ENCODE measurements at places on chromosomes 1 and 21.

DNA sequence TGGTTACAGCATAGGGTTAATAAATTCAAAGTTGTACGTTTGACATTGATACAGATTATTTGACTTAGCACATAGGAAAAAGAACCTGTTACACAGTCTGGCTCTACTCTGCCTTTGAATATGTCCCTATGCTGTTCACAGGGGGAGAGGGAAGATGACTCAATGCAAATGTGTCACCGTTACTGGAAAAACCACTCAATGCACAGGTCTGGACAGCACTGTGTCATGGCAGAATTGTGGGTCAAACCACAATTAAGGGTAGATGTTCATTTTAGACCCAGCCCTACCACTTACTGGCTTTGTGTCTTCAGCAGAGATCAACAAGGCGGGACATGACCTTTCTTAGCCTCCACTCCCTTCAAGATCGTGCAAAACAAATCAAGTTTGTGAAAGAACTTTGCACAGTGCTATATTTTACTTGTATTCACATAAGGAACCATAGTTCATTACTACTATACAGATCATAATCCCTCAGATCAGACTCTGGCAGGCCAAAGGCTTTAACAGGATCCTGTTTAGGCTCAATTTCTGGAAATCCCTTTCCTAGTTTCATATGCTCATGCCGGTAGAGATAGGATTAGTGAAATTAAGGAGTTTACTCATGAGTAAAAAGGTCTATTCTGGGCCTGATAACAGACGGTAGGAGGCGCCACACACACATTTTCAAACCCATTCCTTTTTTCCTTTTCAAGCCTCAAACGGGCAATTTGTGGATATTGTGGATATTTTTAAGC lies 22.1 kb downstream of the EIF2D start:
- DNase-seq, result peak; percentile 49

GRCh38 chr1:240237305-240237721 lies 145.6 kb downstream of the FMN2 start:
- DNase-seq, result peak; percentile 56

DNA sequence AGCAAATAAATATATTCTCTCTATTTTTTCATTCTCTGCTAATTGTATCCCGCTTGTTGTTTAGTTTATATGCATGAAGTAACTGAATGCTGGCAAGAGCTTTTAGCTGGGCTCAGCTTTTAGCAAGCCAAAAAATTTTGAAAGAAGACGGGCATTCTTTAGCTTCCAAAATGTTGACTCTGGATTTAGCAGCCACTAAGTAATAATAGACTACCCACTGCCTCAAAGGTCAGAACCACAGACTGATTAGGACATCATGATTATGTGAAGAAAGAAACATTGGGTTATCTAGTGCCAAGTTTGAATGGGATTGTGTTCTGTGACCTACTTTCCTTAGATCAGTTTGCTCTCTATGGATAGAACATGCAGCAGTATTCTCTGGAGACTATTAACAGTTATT lies 80.3 kb upstream of the DPH5 start:
- peak; percentile 60 for DNase-seq

DNA sequence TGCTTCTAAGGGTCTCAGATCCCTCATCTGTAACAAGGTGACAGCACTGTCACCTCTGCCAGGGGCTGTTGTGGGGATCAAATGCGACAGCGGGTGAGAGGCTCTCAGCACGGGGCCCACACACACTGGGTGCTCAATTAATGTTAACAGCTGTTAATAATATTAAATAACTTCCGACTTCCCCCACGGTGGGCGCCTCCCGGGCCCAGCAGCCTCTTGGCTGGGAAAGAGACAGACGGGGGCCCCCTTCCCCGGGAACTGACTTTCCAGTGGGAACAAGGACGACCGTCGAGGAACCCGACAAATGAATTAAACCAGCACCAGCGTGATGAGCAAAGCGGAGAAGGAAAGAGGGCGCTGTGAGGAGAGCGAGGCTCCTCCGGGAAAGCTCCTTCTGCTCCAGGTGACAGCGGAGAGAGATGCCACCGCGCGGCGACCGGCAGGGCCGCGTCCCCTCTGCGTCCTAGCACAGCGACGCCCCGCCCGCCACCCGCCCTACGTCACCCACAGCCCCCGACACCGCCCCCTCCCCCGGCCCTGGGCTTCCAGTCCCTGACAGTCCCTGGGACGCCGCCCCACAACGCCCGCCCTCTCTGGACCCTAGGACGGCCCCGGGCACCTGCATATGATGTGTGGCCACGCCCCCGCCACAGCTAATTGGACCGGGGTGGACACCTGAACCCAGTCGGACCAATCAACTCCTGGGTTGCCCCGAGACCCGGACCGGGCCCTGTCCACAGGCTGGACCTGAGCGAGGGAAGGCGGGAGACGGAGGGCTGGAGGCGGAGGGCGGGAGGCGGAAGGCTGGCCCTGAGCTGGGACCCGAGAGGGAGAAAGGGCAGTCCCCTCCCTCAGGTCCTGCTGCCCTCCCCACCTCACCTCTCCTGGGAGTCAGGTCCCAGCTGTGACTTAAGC lies 38.2 kb downstream of the MATN1 start:
- DNase-seq, result no peak

- DNase-seq, result peak; percentile 39
These were observed 5.3 kb upstream of the CDCP2 start for GRCh38 chr1:54158071-54158470.

GRCh38 chr1:87200875-87201638 lies 127.6 kb upstream of the LMO4 start:
- no peak for DNase-seq

- DNase-seq, result no peak
These were observed 278.8 kb downstream of the AMY1C start for GRCh38 chr1:104028416-104029035.

DNA sequence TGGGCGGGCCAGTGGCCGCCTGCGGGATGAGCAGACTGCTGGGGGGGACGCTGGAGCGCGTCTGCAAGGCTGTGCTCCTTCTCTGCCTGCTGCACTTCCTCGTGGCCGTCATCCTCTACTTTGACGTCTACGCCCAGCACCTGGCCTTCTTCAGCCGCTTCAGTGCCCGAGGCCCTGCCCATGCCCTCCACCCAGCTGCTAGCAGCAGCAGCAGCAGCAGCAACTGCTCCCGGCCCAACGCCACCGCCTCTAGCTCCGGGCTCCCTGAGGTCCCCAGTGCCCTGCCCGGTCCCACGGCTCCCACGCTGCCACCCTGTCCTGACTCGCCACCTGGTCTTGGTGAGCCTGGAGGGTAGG lies 2.1 kb downstream of the B4GALT2 start:
- no peak for DNase-seq

DNA sequence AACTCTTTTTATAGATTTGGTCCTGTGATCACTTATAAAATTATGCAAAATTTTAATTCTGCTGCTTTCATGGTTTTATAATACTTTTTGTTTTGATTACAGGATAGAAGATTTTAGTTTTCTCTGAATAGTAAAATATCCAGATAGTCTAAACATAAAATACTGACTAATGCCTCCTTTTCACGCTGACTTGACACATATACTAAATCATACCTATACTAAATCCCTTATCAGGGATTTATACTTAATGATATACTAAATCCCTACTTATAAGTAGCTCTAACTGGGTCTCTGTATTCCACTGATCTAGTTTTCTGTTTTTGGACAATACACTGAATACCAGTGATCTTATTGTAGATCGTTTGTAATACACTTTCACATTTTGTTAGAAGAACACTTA lies 128.0 kb downstream of the USP25 start:
- DNase-seq, result no peak

- no peak for DNase-seq
These were observed 8.1 kb upstream of the ACKR1 start for GRCh38 chr1:159196543-159196942.

DNA sequence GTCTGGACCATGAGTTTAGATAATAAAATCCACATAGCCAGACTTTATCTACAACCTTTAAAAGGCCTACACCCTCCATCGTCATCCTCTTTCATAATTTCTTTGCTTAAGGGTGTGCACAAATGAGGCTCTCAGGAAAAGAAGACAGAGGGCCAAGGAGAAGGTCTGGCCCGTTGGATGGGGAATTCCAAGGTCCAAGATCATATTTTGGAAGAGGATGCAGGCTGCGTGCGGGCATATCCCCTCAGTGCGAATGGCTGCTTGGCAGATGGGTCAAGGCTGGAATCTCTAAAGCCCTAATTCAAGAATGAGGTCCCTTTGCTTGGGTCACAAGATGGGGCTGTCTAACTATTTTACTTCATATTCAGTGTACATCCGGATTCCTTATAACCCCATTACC lies 782.2 kb upstream of the NCAM2 start:
- DNase-seq, result no peak

- no peak for DNase-seq
These were observed 200.6 kb upstream of the BEND5 start for GRCh38 chr1:48977273-48977672.

GRCh38 chr1:24600551-24600950 lies 42.6 kb upstream of the SRRM1 start:
- DNase-seq, result no peak

DNA sequence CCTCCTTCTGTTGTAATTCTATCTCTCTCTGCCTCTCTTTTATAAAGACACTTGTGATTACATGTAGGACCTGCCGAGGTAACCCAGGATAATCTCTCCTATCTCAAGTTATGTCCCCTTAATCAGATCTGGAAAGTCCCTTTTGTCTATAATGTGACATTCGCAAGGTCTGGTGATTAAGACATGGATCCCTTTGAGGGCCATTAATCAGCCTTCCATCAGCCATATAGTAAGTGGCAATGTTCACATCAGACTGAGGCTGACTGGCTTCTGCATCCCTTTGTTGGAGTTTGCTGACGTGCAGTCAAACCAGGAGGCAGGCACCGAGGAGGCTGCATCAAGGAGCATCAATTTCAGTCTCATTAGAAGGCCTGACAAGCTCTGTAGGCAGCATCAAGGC lies 209.6 kb downstream of the BACH1 start:
- no peak for DNase-seq

- no peak for DNase-seq
These were observed 73.6 kb downstream of the JMJD4 start for GRCh38 chr1:227661495-227661894.

DNA sequence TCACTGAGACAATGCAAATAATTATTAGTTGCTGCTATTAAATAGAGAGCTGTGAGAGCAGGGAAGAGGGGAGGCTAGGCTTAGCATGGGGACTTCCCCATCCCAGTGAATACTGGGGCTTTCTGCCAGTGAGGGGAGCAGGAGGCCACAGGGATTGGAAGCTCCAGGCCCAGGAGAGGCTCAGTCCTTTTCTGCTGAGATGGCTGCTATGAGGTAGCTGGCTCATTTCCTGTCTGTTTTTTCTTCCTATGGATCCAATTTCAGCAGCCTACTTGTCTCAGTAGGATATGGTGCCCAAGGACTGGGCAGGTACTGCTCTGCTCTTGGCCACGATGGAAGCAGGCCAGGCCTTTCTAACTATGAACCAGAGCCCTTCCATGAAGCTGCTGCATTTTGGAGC lies 10.0 kb downstream of the STMN1 start:
- DNase-seq, result no peak

- no peak for DNase-seq
These were observed 121.8 kb upstream of the AJAP1 start for GRCh38 chr1:4532656-4533055.

DNA sequence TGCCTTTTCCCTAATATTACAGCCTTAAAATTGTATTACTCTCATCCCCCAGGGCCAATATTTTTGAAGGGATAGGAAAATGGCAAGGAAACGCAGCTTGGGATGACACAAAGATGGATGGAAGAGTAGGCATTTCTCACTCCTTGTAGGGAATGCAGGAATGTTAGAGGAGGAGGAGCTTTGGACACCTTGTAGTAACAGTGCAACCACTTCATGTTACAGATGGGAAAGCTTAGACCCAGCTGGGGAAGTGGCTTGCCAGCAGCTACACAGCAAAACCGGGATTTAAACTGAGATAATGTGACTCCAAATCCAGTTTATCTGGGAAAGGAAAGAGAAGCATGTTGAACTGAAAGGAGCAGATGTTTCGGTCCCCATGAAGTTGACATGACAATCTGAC lies 473.7 kb upstream of the DAB1 start:
- no peak for DNase-seq

- no peak for DNase-seq
These were observed 123.7 kb downstream of the UBR4 start for GRCh38 chr1:19086176-19086875.

DNA sequence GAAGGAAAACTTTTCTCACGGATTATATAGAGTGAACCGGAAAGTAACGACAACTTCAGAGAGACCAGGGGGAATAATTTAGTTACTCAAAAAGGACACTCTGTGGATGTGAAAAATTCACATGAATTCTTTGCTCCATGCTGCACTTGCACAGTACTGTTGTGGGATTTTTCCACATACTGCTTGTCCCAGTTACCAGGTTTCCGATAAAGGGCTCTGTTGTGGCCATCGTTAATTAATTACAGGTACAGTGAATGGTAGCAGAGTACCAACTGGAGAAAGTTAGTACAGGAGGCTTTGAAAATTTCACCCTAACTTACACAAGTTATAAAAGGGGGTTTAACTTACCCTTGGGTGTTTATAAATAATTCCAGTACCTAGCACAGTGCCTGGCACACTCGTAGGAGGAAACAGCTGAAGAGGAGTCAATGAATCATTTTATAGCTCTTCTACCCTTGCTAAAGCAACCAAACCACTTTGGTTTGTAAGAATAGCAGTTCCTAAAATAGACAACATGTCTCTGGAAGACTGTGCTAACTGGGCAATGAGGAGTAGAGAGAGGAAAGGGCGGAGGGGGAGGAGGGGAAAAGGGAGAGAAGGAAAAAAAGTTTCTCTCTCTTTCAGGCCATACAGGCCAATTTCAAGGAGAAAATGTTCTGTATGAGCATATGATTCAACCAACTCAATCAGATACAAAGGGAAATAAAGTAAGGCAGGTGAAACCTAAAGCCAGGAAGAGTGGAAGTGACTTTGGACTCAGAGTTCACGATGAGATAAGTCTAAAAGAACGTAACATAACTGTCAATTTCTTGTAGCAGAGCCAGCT lies 98.3 kb upstream of the MAGI3 start:
- DNase-seq, result no peak

GRCh38 chr1:163981500-163982030 lies 577.4 kb upstream of the PBX1 start:
- no peak for DNase-seq

- no peak for DNase-seq
These were observed 31.8 kb downstream of the UBE2U start for GRCh38 chr1:64235181-64235580.

GRCh38 chr21:41024341-41024740 lies 143.6 kb upstream of the BACE2 start:
- DNase-seq, result no peak
